ENCODE measurements at places on chromosomes 6 and 20. TPM values are rescaled to one million over a fixed set of nuclear protein-coding genes. Genes with fewer than 3 reads are reported as not detected.

Gene PGC
- total RNA-seq, result not detected

Gene NFS1
- total RNA-seq, result 42.8 TPM

Gene RAB44
- total RNA-seq, result not detected

Gene GSTA3
- not detected for total RNA-seq

Gene PI16
- not detected for total RNA-seq

Gene NFYA
- 31.2 TPM for total RNA-seq

All from activated CD4-positive, alpha-beta T cell treated with anti-CD3 and anti-CD28 coated beads, Interleukin-2, amount 10 ng/mL, durations not matched to agents 24 days and 14 days (primary cell).